ENCODE measurements at places on chromosomes 4 and X. TPM values are rescaled to one million over a fixed set of nuclear protein-coding genes. Genes with fewer than 3 reads are reported as not detected.

- H3K4me3 ChIP-seq = no peak overlapping the region
- peaks cover 18% of the 10 kb centered on the region for H3K4me1 ChIP-seq
- no peaks in the 10 kb centered on the region for H3K36me3 ChIP-seq
- H3K27me3 ChIP-seq = peaks cover 31% of the 10 kb centered on the region
Observed at GRCh38 chr4:113384600-113384999, 335.1 kb downstream of the ANK2 start.

DNA sequence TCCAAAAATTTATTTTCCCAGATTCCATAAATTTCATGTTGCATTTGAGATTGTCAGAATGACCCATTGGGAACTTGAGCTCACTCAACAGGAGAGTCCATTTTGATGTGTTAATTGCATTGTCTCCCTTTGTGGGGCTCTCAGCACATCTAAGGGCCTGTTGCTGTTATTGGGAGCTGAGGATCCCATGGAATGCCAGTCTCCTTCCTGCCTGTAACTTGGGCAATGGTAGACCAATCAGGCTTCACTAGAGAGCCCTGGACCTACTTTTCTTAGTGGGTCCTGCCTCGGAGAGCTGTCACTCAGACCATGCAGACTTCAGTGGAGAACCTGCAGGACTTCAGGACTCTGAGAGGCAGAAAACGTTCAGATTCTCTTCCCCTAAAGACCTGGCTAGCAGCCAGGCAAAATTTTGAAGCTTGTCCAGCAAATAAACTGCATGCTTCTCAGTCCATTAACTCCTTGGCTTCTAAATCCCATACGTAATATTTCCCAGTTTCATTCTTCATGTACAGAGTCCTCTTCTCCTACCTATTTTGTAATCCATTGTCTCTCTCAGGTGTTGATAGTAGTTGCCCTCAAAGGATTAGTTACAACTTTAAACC is 25.1 kb downstream of the OCRL start:
- peaks cover 7% of the 10 kb centered on the region for H3K4me1 ChIP-seq
- no peak for DNase-seq
- no peak overlapping the region for H3K27ac ChIP-seq
- no peaks in the 10 kb centered on the region for H3K27me3 ChIP-seq
- no peak overlapping the region for H3K4me3 ChIP-seq
- H3K36me3 ChIP-seq = peaks cover 4% of the 10 kb centered on the region

DNA sequence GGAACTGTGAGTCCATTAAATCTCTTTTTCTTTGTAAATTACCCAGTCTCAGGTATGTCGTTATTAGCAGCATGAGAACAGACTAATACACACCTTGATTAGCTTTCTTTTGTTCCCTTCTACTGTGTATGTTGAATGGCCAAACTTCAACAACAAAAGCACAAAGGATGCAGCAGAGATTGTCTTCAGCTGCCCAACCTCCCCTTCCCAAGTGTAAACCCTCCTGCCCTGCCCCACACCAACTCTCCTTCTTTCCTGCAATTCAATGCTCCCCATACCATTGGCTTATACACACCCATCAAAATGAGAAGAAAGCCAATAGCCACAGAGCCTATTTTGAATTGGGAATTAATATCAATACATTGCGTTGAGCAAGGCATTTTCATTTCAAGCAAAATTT is 27.8 kb downstream of the ANOS1 start:
- no peaks in the 10 kb centered on the region for H3K4me1 ChIP-seq
- no peak overlapping the region for H3K27ac ChIP-seq
- no peak overlapping the region for H3K4me3 ChIP-seq
- no peaks in the 10 kb centered on the region for H3K36me3 ChIP-seq
- no peak for DNase-seq

DNA sequence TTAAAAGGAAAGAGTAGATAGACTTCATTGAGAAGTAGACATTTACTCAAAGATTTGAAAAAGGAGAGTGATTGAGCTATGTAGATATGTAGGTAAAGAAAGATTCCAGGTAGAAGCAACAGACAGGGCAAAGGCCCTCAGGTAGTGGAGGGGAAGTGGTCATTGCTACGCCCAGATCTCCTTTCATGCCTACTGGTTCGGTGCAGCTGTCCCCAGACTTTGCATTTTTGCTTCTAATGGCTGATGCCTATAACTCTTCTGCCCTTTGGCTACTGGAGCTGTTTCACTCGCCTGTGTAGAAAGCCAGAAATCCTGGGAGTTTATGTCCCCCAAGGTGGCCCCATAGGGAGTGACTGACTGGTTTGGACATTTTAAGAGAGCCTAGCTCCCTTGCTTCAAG is 16.9 kb upstream of the ARMCX2 start:
- no peak for DNase-seq
- peaks cover 4% of the 10 kb centered on the region for H3K4me1 ChIP-seq
- no peak overlapping the region for H3K27ac ChIP-seq
- no peak overlapping the region for H3K4me3 ChIP-seq
- peaks cover 42% of the 10 kb centered on the region for H3K27me3 ChIP-seq

DNA sequence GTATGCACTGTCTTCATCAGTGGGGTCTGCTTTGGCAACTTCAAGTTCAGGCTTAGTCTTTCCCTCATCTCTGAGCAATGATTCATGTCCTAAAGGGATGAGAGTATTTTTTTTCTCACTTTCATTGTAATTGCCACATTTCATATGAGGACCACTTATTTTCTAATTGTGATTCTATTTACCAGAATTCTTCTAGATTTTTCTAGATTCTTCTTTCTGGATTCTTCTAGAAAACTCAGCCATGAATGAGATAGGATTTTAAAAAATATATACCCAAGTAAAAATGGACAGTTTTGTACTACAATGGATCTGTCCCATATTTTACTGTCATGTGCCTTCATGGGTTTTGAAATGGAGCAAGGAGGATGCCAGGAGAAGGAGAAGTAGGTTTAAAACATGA is 78.4 kb downstream of the TSPAN7 start:
- H3K4me1 ChIP-seq = no peaks in the 10 kb centered on the region
- no peak for DNase-seq
- peaks cover 32% of the 10 kb centered on the region for H3K27me3 ChIP-seq
- H3K36me3 ChIP-seq = no peaks in the 10 kb centered on the region

- no peak overlapping the region for H3K27ac ChIP-seq
- H3K4me3 ChIP-seq = no peak overlapping the region
- H3K36me3 ChIP-seq = no peaks in the 10 kb centered on the region
- no peak for DNase-seq
- H3K27me3 ChIP-seq = peaks cover 9% of the 10 kb centered on the region
Observed at GRCh38 chr4:24274381-24274941, 309.9 kb downstream of the DHX15 start.

DNA sequence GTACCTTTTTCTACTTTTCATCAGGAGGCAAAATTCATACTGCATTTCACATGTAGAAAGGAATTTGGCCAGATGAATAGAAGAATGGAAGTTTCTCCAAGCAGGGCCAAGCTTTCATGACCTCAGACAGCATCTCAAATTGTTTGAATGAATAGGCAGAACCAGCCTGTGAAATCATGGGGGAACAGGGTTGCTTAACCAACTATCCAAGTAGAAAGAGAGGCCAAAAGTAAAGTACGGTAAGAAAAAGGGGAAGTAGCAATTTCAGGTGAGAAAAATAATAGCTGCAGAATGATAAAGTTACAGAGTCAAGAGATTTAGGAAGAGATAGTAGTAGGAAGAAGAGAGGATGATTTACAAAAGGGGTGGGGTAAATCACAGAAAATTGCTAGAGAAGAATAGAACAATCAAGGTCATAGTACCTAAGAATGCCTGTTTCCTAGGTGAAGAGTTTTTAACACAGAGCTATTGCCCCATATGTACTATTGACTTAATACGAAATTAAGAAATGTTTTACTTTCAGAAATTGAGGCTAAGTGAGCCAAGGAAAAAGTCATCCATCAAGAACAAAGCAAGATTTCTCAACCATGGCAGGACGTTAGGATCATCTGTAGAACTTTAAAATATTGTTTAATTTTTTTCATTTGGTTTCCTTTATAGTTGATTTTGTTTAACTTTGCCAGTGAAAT is 177.1 kb upstream of the TET2 start:
- DNase-seq = no peak
- H3K4me1 ChIP-seq = peaks cover 39% of the 10 kb centered on the region
- H3K27ac ChIP-seq = no peak overlapping the region
- H3K4me3 ChIP-seq = no peak overlapping the region
- peaks cover 2% of the 10 kb centered on the region for H3K36me3 ChIP-seq

- no peaks in the 10 kb centered on the region for H3K27me3 ChIP-seq
- peaks cover 2% of the 10 kb centered on the region for H3K36me3 ChIP-seq
- no peak for DNase-seq
- no peaks in the 10 kb centered on the region for H3K4me1 ChIP-seq
Observed at GRCh38 chrX:333611-334311, 15.2 kb upstream of the GTPBP6 start.

DNA sequence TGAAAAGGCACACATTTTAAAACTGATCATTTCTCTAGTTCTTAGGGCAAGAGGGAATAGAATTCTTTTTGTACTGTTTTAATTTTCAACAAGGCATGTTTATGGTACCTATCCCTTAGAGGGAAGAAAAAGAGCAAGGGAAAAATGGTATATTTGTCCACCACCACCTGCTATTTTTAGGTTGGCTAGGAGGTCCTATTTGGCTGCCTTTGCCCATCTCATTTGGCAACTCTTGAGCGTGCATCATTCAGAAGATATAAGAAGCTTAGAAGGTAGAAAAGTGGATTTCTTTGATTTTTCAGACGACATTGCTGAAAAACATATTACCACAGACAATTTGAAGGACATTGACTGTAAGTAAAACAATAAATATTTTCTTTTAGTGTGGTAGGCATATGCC is 69.0 kb downstream of the DCK start:
- H3K4me3 ChIP-seq = no peak overlapping the region
- no peaks in the 10 kb centered on the region for H3K36me3 ChIP-seq
- no peak for DNase-seq

DNA sequence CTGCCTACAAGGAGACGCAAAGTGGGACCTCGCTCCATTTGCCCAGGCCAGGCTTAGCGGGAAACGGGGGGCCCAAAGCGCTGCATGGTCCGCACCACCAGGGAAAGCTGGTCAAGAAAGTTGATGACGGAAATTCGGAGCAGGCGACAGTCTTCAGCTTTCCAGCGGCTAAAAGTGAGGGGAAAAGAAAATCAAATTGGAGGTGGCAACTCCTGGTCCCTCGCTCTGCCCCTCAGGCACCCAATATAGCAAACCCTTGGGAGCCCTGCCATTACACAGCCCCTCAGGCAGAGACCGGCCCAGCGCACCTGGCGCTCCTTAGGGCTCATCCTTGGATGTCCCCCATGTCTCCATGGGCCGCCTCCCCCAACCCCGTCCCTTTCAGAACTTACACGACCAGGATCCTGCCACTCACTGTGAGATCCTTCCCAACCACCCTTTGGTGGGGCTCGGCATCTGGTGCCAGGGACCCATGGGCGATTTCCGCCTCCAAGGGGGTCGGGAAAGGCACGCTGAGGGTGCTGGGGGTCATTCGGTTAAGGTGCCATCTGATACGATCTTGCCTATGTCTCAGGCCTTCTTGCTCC is 1.1 kb downstream of the LAGE3 start:
- peak overlapping the region; percentile 79 for H3K27ac ChIP-seq
- no peak for DNase-seq
- H3K27me3 ChIP-seq = no peaks in the 10 kb centered on the region
- H3K36me3 ChIP-seq = no peaks in the 10 kb centered on the region
- peaks cover 13% of the 10 kb centered on the region for H3K4me1 ChIP-seq

GRCh38 chr4:54066718-54067129 is 2.3 kb upstream of the CHIC2 start:
- no peaks in the 10 kb centered on the region for H3K27me3 ChIP-seq
- no peak for DNase-seq
- H3K4me3 ChIP-seq = no peak overlapping the region
- no peak overlapping the region for H3K27ac ChIP-seq
- peaks cover 1% of the 10 kb centered on the region for H3K36me3 ChIP-seq

GRCh38 chr4:32775049-32775448 is 2054.9 kb downstream of the PCDH7 start:
- no peaks in the 10 kb centered on the region for H3K4me1 ChIP-seq
- H3K36me3 ChIP-seq = peaks cover 1% of the 10 kb centered on the region
- DNase-seq = no peak
- no peaks in the 10 kb centered on the region for H3K27me3 ChIP-seq
- no peak overlapping the region for H3K4me3 ChIP-seq

DNA sequence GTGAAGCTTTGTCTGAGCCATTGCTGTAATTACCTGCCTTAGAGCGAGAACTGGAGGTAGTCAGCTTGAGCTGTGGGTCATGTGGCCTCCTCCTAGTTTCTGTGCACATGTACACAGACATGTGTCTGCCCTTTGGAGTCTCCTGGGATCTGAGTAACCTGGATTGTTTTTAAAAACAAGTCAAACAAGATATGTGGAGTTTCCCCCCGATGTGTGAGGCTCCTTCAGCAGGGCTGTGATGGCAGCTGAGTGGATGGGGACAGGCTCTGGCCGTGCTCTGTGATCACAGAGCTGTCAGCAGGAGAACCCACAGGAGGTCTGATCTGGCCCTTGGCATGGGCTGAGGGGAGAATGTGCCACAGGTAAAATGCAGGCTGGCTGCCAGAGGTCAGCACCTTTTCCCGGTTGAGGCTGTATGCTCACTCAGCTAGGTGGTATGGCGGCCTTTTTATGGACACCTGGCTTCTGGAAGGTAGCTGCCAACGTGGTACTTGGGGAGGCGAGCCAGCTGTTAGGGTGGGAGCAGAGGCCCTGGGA is 38.4 kb downstream of the NOP14 start:
- peak overlapping the region; percentile 7 for H3K27ac ChIP-seq
- no peak overlapping the region for H3K4me3 ChIP-seq
- H3K4me1 ChIP-seq = peaks cover 33% of the 10 kb centered on the region
- no peak for DNase-seq
- no peaks in the 10 kb centered on the region for H3K27me3 ChIP-seq
- peaks cover 14% of the 10 kb centered on the region for H3K36me3 ChIP-seq

GRCh38 chrX:148288451-148288850 is 212.0 kb upstream of the AFF2 start:
- H3K27me3 ChIP-seq = no peaks in the 10 kb centered on the region
- peaks cover 5% of the 10 kb centered on the region for H3K4me1 ChIP-seq
- no peak overlapping the region for H3K4me3 ChIP-seq
- H3K36me3 ChIP-seq = peaks cover 3% of the 10 kb centered on the region
- H3K27ac ChIP-seq = no peak overlapping the region

GRCh38 chr4:109411964-109412363 is 21.7 kb upstream of the SEC24B start:
- H3K27ac ChIP-seq = no peak overlapping the region
- peaks cover 11% of the 10 kb centered on the region for H3K4me1 ChIP-seq
- H3K4me3 ChIP-seq = no peak overlapping the region

DNA sequence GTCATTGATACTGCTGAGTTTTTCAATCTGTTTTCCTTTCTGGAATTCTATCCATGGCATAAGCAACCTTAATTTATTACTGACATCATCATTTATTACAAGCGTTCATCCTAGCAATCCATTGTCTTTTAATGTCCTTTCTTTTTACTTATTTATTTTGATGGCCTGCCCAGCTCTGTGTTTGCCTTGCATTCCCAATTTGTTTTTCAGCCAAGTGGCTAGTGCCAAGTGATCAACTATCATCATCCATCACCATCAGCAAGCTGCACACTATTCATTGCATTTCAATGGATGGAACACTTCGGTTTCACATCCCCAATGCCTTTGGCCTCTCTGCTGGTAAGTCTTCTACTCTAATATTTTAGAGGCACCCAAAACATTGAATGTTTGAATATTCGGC is 831.7 kb upstream of the EPHA5 start:
- no peaks in the 10 kb centered on the region for H3K4me1 ChIP-seq
- H3K27me3 ChIP-seq = no peaks in the 10 kb centered on the region
- H3K4me3 ChIP-seq = no peak overlapping the region
- H3K36me3 ChIP-seq = no peaks in the 10 kb centered on the region
- H3K27ac ChIP-seq = no peak overlapping the region
- DNase-seq = no peak

The C4orf51 gene
- not detected for total RNA-seq

The GRID2 gene
- not detected for total RNA-seq

The FOXP3 gene
- 16.7 TPM for total RNA-seq

The HSPA4L gene
- 2.2 TPM for total RNA-seq

The S100G gene
- total RNA-seq = not detected
